ENCODE measurements at places on chromosomes 7 and 10.

DNA sequence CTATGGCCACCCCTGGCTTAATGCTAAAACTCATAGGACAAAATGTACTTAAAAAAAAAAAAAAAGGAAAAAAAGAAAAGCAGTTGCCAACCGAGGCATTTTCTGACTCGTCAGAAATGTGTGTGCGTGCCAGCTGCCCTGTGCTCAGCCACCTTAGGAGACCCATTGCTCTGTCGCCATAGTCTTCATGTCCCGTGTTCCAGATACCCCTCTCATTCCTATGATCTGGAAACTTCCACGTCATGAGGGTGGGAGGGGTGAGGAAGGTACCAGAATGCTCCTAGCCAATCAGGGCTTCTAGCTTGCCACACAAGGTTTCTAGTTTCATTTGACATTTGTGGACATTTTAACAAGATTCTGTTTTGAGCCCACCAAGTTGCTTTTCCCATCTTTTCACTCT, 212.9 kb downstream of the TCF7L2 start:
- no peak for DNase-seq

GRCh38 chr7:134155206-134155605, 28.1 kb downstream of the LRGUK start:
- no peak for DNase-seq

- no peak for DNase-seq
These were observed 503.1 kb downstream of the PTPRN2 start for GRCh38 chr7:158084555-158084954.

- no peak for DNase-seq
These were observed 73.4 kb downstream of the LHPP start for GRCh38 chr10:124534826-124535601.

GRCh38 chr10:24406809-24407483, 198.0 kb downstream of the KIAA1217 start:
- no peak for DNase-seq

GRCh38 chr10:124200011-124200410, 106.6 kb upstream of the CHST15 start:
- no peak for DNase-seq

GRCh38 chr10:30554440-30554825, 75.1 kb downstream of the LYZL2 start:
- no peak for DNase-seq

DNA sequence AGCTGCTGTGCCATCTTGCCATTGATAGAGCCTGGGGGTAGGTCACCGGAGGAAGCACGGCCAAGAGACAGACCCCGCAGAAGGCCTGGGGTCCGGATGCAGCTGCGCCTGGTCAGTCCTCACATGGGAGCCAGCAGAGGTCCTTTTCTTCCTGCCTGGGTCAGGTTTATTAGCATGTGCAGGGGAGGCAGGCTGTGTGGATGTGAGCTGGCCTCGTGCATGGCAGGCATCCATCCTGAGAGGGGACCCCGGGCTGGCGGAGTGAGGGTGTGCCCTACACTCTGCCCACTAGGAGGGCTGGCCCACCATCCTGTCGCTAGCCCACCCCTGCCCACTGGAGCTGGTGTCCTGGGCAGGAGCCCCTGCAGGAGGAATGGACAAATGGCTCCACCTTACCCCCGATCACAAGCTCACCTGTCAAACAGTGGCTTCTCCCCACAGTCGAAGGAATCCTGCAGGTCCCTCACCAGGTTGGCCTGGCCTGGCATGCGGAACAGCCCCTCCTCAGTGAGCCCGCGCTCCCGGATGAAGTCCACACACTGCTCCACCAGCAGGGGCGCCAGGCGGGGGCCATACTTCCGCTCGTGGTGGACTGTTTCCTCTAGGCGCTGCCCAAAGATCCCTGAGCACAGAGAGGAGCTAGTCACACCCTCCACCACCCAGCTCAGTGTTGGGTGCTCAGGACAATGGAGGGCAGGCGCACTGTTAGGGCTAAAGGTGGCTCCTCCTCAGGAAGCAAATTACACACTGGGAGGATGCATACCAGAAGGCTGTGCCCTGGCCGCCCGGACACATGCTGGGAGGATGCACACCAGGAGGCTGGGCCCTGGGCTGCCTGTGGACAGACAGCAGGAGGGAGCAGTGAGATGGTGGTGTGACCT, 145.4 kb downstream of the ARHGAP22 start:
- DNase-seq = no peak
